Right atrium auricular region (tissue), 2 donors: ENCODE measurements at places on chromosomes 2 and 18. TPM values are rescaled to one million over a fixed set of nuclear protein-coding genes. Genes with fewer than 3 reads are reported as not detected.
A peak's percentile ranks its signal among the peaks of the same experiment; 100 is the strongest.

GRCh38 chr2:59680863-59681262 lies 872.6 kb downstream of the BCL11A start:
- DNase-seq = no peak

DNA sequence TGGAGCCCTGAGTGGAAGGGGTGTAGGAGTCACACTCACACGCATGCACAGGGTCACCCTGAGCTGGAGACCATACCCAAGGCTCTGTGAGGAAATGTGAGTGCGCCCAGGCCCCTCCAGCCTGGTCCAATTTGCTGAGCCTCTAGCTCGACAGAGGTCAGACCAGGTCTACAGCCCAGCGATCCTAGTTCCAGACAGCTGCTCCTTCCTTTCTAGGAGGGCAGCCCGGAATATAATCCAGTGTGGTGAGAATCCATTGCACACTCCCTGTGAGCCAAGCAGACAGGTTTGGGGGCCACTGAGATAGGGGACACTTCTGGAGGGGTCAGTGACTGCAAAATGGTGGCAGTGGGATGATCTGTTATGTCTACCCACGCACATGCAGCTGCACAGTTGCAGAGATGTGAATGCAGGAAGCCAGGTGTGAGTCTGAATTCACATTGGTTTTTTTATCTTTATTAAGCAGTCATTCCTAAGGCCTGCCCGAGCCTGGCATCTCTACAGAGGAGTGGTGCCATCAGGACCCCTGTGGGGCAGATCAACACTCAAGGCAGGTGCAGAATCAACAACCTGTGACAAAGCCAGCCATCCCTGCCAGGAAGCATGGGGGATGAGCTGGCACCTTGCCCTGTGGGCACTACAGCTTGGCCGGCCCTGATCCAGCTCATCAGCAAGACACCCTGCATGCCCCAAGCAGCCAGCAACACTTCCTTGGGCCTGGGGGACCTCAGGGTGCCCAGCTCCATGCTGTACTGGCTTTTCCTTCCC lies at the start of gene GPR148:
Gene GPR148, plus strand, starts transcription at position 522 of the 768 bp plus-strand sequence. Its CDS starts 82 bp downstream, at position 604.
- no peak for DNase-seq

DNA sequence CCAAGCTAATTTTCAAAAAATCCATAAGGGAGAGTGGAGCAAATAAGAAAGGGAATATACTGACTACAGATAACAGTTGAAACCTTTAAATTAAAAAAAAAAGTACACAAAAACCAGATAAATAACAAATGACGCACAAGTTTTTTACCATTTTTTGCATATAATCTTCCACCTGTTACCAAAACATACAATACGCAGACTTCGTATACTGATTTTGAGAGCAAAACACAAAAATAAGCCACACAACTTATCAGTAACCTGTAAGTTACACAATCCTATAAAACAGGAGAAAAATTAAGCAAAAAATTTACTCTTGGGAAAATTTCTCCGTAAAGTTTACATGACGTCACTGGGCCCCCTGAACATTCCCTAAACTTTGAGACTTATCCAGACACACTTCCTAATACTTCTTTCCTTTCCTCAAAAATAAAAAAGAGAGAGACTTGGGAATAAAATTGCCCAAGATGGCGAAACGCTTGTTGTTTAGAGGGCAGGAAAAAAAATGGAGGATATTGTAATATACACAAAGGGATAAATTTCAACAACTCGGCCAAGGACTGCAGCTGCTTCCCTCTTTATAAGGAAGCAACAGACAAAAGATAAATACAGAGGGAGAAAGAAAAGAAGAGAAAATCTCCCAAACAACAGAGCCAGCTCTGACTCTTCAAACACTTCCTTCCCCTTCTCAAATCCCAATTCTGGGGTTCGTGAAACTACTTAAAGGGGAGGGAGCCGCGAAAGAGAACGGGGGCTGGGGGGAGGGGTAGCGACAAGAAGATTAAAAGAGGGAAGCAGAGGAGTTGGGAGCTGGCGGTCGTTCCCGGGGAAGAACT lies 1.6 kb downstream of the BAZ2B start:
- DNase-seq = no peak

DNA sequence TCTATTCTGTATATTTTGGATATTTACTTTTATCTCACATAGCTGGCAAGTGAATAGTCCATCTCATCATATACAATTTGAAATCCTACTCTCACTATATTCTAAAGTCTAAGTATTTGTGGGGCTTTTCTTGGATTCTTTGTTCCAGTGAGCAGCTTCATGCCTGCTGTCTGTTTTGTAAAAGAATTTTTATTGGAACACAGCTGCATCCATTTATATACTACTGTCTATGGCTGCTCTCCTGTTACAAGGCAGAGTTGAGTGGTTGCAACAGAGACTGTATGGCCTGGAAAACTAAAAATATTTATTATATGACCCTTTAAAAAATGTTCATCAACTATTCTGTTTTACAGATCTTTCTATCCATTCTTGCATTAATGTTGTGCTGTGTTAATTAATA lies 193.3 kb upstream of the KLHL14 start:
- DNase-seq = no peak

DNA sequence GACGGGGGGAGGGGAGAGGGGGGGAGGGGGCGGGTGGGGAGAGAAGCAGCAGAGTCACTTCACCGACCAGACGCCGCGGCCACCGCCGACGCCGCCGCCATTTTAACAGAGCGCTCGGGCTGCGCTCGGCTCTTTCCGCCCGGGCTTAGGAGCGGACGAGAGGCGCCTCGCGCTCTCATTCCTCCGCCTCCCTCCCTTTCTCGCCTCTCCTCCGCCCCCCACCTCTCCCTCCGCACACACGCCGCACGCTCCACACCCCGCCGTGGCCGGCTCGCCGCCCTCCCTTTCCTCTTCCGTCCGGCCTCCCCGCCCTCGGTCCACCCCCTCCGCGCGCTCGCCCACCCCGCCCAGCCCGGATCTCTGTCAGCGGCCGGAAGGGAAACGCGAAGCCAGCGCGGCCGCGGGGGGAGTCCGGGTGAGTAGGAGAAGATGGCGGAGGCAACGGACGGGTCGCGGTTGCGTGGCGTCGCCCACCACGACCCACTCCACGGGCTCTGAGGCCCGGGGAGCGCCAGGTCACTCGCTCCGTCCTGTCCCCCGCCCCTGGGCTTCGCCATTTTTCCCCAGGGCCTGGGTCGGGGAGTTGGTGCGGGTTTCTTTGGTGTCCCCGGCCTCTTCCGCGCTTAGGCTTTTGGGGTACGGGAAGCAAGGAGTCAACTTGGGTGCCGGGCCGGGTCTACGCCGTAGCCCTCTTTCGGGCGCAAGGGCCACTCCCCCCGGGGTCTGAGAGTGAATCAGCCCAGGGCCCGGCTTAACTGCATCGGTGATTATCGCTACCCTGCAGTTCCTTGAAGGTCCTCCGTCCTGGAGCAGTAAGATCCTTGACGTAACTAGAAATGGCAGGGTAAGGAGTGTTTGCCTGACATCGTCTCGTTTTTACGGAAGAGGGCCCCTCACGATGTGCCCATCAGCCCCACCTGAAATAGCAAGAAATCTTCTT lies at the start of gene USP34:
Gene USP34, minus strand, starts transcription at position 123 of the 940 bp plus-strand sequence. CDS start 395 bp downstream, outside the sequence.
- peak; percentile 89 for DNase-seq

GRCh38 chr18:59743566-59743965 lies 46.3 kb upstream of the CCBE1 start:
- no peak for DNase-seq

DNA sequence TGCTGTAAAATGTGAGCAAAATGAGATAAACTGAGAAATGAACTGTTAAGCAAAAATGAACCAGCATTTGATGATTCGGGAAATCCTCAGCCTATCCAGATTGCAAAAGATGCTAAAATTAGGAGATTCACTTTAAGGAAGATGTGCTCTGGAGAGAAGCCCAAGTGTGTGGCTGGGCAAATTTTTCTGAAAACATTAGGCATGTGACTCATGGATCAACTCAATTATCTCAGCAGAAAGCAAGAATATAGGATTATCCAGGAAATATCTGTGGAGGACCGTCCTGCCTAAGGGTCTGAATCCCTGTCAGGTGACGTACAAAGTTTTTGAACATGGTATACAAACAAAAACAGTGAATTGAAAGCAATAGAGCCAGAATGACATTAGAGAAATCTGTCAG lies 1268.3 kb upstream of the TMEFF2 start:
- no peak for DNase-seq

DNA sequence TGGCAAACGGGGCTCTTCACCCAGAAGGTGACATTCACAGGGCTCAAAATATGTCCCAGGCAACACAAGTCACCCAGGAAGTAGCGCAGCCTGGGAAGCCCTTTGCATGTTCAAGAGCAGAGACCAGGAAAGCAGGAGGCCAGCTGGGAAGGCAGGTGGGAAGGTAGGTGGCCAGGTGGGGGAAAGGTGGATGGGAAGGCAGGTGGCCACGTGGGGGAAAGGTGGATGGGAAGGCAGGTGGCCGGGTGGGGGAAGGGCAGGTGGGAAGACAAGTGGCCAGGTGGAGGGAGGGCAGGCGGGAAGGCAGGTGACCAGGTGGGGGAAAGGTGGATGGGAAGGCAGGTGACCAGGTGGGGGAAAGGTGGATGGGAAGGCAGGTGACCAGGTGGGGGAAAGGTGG lies 102.7 kb downstream of the ZNF516 start:
- DNase-seq = no peak

DNA sequence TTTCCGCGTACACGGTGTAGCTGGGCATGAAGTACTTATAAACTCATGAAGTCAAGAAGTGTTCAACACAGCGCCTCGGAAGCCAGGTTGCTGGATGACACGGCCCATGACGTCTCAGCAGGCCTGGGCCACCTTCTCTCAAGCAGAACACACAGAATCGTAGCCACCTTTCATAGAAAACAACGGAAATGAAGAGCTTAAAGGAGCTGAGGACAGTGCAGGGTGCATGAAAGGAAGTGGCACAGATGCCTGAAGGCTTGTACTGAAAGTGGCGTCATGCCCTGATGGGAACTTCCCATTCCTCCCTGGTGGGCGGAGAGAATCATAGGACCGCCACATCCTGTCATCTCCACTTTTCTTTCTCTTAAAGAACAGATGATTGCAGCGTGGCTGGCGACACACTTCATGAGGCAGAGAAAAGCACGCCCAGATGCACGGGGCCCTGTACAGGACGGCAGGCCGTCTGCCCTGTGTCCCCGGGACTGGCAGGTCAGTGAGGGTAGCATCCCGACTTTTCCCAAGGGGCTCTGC lies 31.1 kb downstream of the HDAC4 start:
- DNase-seq = no peak

- no peak for DNase-seq
Observed at GRCh38 chr18:66872277-66872676, 268.4 kb upstream of the CDH19 start.

DNA sequence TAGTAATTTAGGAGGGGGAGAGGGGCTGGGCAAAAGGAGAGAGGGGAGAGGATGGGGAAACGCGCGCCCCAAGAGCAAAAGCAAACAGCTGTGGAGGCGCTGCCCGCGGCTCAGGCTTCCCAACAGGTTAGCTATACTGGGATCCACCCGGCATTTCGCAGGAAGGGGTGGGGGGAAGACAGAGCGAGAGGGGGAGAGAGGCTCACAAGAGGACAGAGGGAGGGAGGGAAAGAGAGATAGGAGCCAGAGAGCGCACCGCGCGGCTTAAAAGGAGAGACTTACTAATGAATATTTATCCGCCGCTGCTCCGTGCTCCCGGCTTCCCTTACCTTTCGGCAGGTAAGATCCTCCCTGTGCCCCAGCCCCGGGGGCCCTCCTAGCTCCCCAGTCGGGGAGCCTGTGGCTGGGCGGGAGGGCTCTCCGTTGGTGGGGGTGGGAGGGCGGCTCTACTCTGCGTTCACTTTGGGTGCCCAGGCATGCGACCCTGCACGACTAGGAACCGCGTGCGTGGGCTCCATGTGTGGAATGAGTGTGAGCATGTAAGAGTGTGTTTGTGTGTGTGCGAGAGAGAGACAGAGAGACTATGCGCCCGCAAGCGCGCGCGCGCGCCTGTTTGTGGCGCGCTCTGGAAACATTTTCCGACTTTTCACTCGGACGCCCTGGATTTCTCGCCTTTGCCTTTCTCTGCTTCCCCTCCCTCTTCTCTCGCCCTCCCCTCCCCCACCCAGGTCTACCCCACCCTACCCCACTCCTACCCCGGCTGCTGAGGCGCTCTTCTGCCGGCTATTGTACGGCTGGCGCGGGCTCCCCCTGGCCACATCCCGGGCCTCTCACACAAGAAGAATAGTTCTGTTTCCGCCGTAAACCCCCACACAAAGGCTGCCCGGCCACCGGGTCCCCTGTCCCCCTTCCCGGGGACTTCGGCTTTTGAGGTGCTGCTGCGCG lies 7.2 kb upstream of the SIX3 start:
- DNase-seq = no peak

GRCh38 chr2:53235836-53236582 lies 531.6 kb upstream of the CHAC2 start:
- DNase-seq = no peak

DNA sequence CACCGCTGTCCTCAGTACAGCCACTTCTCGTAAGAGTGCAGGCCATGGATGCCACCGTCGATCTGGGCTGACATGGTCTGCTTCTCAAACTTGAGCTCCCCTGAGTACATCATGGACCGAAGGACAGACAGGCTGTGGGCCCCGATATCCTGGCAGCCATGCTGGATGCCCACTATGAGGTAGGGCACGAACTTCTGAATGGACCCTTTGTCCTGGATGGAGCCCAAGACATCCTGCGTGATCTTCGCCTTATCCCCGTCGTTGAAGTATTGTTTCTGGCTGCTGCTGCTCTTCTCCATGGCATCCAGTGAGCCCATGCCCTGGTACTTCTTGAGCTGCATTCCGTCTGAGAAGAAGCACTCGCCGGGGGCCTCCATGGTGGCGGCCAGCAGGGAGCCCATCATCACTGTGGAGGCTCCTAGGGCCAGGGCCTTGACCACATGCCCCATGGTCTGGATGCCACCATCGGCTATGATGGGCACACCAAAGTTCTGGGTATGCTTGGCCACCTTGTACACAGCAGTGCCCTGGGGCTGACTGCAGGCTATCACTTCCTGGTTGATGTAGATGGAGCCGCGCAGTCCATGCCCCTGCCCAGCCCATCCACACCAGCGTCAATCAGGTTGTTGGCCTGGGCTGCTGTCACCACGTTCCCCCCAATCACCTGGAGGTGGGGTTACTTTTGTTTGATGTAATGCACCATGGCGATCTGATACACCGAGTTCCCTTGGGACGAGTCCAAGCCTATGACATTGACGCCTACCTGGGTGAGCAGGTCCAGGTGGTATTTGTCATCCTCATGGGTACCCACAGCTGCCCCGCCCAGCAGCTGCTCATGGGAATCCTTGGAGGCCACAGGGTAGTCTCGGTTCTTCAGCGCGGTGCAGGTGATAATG lies 21.8 kb downstream of the CFLAR start:
- DNase-seq = no peak

DNA sequence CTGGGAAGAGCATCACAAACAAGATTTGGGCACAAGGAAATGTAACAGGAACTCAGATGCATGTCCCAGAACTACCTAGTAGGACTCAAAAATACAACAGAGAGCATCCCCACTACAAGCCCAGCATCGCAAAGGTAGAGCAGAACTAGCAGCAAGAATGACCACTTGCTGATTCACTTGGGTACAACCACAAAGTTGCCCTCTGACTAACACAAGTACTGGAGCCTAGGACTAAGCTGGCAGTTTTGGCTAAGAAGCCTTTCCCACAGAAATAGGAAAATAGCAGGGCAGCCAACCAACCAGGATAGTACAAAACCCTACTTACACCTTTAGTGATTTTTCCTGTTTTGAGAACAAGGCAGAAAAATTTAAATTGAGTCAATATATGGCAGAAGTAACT lies 193.8 kb downstream of the PAX3 start:
- DNase-seq = no peak

Gene KLF7
- total RNA-seq = 29.9 TPM

Gene ARPC2
- total RNA-seq = 177 TPM

Gene RAB6C
- not detected for total RNA-seq

Gene LOXHD1
- total RNA-seq = not detected

Gene ERMN
- total RNA-seq = not detected

Gene RTP5
- total RNA-seq = not detected

Gene PRADC1
- 124 TPM for total RNA-seq

Gene CCDC178
- total RNA-seq = not detected
